ENCODE measurements at places on chromosomes 11 and 22.

GRCh38 chr11:62604460-62605120, 2.9 kb upstream of the MTA2 start:
- DNase-seq = no peak

DNA sequence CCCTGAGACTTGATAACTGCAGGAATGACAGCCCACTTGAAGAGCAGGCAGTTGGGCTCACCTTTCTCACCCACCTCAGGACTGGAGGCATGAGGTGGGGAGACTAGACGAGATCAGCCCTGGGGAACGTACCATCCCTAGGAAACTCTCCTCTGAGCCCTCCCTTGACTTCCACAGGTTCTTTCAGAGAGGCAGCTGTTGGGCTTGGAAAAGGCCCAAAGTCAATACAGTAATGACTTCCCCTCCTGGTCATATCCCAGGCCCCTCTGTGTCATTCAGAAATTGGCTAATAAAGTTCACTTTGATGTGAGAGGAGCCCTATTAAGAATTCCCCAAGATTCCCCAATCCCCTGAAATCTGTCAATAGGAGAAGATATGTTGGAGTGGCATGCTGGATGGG, 5.8 kb upstream of the NECTIN1 start:
- no peak for DNase-seq

DNA sequence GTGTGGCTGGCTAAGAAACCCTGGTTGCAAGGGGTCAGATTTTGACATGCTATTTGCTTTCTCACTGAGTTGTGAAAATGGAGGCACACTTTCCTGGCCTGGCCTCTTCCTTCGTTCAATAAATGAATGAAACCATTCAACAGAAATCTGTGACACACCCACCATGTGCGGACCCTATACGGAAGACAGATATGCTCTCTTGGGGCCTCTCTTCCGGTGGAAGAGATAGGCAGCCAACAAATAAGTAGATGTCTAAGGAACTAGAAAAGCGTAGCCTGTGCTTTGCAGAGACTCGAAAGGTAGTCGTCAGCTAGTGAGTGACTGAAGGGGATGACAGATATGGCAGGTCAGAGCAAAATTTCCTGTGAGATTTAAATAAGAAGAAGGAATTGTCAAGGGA, 5.3 kb downstream of the KCNQ1OT1 start:
- DNase-seq = no peak

DNA sequence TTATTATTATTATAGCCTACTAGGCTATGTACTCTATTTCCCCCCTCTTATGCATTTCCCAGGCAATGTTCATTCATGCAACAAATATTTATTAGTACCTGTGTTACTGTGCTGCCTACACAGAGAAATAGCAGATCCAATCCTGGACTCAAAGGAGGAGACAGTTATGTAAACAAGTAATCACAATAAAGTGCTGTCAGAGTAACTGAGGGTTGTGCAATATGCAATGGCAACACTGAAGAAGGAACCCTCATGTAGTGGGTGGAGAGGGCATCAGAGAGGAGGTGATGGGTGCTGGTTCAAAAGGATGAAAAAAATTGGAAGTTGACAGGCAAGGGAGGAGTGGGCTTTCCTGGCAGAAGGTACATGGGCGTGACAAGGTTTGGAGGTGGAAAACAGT, 886 bp upstream of the P4HA3 start:
- DNase-seq = no peak

GRCh38 chr11:80084608-80085007, 643.8 kb upstream of the TENM4 start:
- no peak for DNase-seq

Measured in GM13977 (cell line).